ENCODE measurements at places on chromosomes 6 and 20.

DNA sequence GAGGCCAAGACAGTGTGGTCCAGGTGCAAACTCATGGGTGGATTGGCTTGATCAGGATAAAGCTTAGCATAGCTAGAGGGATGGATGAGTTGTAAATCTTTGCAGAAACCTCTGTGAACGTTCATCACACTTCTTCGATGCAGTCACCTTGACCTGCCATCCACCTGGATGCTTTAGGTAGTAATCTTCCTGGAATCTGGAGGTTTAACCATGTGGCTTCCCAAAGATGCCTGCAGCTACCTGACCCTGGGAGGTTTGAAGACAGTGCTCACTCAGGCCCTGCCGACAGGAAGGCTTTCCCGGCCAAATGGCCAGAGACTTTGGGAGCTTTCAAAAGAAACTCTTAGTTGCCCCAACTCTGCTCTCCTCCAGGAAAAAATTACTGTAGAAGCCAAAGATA, 55.4 kb upstream of the ERVFRD-1 start:
- no peak for DNase-seq

GRCh38 chr6:73391675-73392074, 3.0 kb upstream of the DDX43 start:
- DNase-seq, result no peak

DNA sequence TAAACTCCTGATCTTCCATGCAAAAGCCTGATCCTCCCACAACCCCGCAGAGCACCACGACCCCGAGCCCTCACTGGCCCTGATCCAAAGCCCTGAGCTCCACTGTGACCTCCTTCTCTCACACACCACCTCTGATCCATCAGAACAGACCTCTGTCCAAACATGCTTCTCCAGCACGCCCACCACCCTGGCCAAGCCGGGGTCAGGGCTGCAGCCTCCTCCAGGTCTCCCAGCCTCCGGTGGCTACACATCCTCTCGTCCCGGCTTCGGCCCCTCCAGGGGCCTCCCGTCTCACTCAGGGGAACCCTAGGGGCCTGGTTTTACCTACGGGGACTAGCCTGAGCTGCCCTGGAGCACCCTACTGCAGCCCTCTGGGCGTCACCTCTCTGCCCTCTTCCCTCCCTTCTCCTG, 49.1 kb downstream of the FOXF2 start:
- no peak for DNase-seq

DNA sequence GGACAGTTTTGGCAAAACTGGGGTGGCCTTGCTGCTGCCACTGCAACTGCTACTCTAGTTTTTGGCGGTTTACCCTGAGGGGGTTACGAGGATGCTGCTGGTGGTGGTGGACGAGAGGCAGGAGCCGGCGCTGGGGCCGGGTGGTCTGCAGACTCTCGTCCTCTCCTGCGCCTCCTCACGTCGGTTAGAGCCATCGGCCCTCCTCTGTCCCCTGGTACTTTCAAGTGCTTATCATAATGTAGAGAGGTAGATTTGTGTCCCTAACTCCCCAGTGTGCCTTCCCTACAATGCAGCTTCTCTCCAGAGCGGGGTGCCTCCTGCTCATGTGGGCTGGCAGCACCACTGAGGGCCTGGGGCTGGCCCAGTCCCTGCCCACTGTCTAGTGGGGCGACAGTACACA, 25.9 kb downstream of the PNLDC1 start:
- no peak for DNase-seq

- no peak for DNase-seq
Observed at GRCh38 chr6:124282541-124282940, 478.9 kb downstream of the NKAIN2 start.

- no peak for DNase-seq
Observed at GRCh38 chr20:56625837-56626236, 3.3 kb upstream of the TFAP2C start.

DNA sequence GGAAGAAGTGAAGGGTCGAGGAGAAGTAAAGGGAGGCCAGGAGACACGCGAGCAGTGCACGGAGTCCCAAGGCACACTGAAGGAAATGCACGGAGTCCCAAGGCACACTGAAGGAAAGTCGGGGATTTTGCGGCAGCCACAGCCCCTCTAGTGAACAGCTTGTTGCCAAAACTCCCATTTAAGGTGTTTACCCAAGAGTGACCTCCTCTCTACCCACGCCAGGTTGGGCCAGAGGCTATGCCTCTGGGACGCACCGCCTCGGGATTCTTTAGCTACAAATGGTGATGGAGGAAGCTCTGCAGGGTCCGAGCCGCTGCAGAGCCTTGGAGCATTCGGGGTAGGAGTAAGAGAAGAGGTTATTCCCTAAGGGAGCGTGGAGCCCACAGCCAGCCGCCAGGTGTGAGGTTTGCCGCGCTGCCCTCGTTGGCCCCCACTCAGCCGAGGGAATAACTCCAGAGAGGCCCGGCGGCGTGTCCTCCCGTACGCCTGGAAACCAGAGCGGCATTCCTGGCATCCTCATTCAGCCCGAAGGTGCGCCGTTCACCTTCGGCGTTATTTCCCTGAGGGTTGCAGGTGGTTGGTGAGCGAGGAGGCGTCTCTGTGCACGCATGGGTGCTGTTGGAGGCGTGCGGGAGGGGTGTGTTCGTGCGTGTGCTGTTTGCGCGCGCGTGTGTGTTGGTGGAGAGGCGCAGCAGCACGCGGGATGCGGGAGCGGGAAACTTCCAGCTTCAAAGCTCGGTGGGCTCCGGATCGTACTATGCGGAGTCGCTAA, 3.4 kb upstream of the MAFB start:
- no peak for DNase-seq

DNA sequence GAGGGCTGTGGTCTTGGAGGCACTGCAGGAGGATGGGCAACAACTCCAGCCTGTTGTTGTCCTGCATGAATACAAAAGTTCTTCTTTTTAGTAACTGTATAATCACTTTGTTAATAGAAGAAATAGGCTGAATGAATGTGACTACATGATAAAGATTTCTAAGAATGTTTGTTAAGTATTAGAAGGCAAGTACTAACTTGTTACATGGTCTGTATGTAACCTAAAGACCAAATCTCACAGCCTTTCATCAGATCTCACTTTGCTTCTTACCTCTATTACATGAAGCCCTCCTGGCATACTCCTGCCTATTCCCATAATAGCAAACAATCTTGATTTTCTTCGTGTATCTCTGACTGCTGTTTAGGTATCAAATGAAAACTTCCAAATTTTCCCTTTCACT, 73.4 kb downstream of the REPS1 start:
- no peak for DNase-seq

DNA sequence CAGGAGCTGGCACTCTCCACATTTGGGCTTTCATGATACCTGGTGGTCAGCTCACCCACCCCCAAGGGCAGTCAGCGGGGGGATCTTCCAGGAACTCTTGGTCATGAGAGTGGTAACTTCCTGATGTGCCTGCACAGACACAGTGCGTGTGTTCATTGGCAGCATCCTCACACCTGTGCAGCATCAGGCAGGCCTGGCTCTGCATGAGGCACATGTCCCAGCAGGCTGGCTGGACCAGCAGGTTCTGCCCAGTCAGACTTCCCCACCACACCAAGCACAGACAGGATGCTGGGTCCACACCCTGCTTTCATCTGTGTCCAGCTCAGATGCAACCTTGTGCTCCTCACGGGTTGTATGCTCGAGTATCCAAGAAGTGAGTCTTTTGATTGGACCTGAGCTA, 15.7 kb upstream of the UNC93A start:
- no peak for DNase-seq

DNA sequence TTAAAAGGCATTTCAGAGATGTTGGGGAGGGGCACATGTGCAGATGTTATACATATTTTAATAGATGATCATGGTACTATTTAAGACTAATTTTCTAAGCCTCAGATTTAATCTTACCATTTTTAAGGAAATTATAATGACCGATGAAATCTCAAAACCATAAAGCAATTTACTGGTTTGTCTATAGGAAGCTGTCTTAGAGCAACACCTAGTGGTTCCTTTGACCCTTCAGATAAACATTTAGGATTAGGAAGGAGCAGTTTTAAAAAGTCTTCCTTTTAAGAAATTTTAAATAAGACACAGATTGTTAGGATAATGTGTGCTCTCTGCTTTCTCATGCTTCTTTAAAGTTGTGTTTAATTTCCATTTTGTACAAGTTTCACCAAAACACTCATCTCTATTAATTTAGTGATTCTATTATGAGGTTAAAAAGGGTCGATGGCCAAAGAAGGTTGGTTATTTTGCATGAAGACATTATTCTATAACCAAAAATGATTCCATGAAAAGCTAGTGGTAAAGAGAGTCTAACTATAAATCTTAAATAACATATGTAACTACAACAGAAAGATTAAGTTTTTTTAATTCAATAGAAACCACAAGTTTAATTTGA, 376.4 kb downstream of the HACE1 start:
- no peak for DNase-seq

DNA sequence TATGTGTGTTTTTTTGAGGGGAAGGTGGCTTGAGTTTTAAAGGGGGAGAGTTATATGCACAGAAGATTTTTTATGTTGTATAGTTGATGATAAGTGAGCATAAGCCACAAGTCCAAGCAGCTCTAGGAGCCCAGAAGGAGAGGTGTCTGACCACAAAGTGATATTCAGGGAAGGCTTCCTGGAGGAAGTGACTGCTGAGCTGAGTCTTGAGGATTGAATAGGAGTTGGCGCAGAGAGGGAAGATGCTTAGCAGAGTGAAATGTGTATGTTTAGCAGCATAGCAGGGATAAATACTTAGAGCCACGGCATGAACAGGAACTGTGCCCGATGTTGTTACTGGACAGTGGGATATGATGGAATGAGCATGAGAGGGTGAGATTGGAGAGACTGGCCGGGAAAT, 255.1 kb upstream of the KCNG1 start:
- no peak for DNase-seq

DNA sequence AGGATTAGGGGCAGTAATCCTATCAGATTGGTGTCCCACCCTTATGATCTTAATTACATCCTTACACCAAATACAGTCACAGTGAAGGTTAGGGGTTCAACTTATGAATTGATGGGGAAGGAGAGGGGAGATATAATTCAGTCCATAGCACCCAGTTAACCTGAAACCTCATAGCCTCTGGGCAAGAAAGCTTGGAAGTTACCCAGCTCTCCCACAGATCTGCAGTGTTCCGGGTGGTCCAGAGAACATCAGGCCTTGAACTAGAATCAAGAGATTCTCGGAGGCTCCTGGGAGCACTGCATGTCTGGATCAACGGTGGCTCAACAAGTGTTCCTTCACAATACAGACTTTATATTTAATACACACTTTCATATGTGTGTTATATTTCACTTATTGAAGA, 392.6 kb upstream of the MARCKS start:
- no peak for DNase-seq

DNA sequence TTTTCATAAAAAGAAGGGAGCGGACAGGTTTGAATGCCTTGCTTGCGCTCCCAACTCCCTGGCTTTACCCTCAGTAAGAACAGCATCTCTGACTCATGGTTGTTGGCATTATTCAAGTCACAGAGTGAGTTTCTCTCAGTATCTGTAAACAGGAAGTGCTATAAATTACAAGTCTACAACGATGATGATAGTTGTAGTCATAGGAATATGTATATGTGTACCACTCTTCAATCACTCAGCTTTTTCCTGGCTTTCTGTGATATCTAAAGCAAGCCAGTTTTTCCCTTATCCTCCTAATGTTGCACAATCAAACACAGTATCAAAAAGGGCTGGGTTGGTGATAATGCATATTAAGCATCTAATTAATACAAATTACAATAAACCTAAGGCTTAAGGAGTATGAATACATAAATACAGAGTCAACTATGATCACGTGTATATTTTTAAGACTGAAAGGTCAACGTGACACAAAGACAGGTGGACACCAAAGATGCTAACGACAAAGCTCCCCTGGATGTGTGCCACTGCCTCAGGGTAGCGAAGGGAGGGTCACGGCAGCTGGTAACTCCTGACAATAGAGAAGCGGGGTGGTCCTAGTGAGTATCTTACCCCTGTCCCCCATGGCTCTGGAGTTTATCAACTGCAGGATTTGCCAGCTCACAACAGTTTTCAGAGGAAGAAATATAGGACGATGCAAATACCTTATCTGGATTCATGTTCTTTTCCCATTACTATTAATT, 202.8 kb downstream of the BTBD9 start:
- DNase-seq, result no peak

- no peak for DNase-seq
Observed at GRCh38 chr20:8150591-8150990, 18.5 kb downstream of the PLCB1 start.

DNA sequence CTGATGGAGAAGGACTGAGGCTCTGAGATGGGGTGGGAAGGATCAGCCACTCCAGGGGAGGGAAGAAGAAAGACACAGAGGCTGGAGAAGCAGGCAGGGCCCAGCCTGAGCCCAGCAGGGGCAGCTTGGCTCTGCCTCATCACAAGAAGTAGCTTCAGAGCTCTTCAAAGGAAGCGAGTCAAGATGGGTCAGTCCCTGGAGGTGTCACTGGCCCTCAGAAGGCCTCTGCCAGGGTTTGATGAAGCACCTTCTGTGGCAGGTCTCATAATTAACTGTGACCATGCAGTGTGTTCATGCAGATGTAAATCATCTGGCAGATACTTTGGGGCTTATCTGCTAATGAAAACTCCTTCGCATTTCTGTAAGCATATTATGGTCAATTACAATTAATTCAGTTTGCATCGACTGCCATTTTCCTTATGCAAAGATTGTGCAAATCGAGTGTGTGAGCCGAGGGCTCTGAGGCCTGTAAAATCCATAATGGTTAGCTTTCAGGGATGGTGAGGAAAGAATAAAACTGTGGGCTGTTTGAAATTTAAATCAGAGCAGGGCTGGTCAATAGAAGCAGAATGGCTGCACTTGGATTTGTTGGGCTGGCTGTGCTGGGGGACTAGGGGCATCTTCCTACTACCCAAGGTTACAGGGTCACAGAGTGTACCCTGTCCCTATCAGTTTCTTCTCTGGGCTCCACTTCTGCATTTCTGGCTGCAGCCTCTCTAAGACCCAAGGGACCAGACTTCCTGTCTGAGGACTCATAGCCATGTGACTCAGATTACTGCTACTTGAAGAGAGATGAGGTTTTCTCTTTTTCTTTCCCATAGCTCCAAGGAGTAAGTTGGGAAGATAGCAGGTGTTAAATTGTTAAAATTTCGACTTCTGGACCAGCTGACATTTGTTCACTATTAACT, 376.6 kb downstream of the DHX35 start:
- DNase-seq, result no peak

DNA sequence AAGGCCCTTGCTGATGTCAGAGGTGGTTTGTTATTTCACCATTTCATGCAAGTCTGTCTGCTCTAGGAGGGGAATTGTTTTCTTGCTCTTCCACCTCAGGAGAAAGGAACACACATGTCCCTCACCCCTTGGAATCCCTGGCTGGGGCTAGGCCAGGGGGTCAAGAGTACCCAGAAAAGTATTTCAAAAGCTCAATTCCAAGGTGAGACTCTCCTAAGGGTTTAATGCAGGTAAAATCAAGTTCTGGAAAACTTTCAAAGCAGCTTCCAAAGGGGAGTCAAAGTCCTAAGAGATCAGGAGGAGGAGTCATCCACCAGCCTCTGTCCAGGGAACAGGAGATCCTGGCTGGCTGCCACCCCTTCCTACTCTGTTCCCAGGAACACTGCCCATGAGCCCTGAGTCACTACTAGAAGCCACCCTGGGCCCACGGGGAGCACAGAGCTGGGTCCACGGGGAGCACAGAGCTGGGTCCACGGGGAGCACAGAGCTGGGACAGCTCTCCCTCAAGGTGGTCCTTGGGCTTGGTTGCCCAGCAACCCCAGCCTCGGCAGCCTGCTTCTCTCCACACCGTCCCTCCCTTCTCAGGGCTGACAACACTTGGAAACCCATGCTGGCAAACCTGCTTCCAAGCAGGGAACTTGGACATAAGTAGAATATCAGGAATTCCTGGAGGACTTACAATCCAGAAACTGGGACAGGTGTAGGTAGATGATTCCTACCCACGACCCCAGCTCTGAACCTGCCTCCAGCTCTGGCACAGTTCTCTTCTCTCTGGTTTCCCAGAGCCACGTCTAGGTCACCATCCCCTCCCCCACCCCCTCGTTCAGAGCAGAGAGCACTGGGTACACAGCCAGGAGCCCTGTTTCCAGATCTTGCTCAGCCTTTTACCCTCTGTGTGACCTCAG, 35.3 kb upstream of the CDKN1A start:
- no peak for DNase-seq

All from naive thymus-derived CD8-positive, alpha-beta T cell (primary cell).